Stimulated activated CD8-positive, alpha-beta memory T cell treated with anti-CD3 and anti-CD28 coated beads, Interleukin-2, amount 100 ng/mL, for 48 hours (primary cell): ENCODE measurements at places on chromosomes 1 and 21.

DNA sequence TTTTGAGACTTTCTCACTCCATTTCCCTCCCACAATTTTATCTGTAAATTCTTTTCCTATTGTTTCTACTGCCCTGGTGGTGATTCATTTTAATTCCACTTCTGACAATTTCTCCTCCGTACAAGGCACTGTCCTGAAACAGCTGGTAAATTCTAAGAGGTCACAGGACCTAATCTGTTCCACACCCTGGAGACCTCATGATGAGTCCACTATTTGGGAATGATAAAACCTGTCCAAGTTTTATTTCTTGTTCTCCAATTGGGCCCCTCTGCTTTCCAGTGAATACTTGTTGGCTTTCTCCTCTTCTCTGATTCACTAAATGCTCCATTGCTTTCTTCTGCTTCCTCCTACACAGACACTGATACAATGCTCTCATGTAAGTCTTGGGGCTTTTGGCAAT lies 343.1 kb upstream of the DUSP10 start:
- DNase-seq, result no peak

GRCh38 chr1:87594736-87595383 lies 266.2 kb downstream of the LMO4 start:
- no peak for DNase-seq

DNA sequence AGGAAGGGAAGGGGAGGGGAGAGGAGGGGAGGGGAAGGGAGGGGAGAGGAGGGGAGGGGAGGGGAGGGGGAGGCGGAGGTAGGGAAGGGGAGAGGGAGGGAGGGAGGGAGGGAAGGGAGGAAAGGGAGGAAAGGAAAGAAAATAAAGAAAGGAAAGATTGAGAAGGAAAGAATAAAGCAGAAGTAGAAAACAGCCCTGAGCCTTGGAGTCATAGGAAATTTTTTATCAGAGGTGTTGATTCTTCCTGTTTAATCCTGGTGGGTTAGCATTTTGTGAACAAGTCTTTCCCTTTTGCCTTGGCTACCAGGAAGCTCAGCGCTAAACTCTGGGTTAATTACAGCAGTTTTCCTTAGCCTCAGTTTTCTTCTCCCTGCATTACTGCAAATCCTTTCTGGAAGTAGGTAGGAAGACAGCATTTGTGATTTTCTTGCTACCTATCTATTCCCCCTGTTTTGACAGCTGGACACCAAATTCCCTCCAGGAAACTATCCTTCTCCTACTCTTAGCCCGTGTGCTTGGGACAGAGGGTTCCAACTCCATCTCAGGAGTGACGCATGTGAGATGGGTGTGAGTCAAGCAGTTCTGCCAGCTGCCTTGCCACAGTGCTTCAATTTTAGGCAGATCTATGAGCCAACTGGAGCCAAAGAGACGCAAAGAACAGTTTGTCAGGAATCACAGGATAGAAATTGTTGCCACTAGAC lies 26.9 kb downstream of the TOMM20 start:
- DNase-seq, result no peak

GRCh38 chr1:195450794-195451193 lies 1157.4 kb downstream of the KCNT2 start:
- DNase-seq, result no peak

- DNase-seq, result no peak
These were observed 87.7 kb downstream of the INTS7 start for GRCh38 chr1:211947396-211948295.

DNA sequence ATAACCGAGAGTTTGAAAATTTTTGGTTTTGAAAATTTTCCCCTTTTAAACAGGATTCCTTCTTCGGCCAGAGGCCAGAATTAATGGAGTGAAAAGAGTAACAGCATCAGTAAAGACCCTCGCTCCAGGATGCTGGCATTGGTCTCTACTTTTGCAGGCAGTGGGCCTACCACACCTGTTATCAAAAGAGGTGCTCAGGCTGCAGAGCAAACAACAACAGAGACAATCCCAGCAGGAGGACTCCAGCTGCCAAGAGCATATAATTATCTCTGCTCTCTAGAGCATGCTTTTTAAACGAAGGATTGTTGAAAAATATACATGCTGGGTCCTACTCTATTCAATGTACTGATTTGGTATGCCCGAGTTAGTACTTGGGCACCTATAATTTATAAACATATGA lies 1048.5 kb downstream of the PLA2G4A start:
- DNase-seq, result no peak

DNA sequence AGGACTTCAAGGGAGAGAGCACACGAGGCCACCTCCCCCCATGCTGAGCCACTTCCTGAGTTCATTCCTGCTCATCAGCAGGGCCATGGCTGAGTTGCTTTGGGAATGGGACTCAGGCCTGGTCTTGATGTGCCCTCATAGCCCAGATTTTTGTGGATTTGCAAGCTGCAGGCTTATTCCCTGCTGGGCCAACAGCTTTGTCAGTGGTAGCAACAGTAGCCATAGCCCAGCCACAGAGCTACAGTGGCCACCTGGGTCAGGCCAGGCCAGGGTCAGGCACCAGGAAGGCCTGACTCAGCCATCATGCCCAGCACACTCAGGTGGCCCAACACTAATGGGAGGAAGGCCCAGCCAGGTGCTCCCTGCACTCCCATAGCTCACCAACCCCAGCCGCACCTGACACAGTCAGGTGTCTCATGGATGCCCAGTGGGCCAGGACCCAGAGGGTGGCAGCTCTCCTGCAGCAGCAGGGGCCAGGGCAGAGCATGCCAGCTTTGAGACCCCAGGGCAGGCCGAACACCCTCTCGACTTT lies 33.5 kb downstream of the EPHA2 start:
- no peak for DNase-seq

- no peak for DNase-seq
These were observed 63.8 kb downstream of the CD34 start for GRCh38 chr1:207847116-207847515.

DNA sequence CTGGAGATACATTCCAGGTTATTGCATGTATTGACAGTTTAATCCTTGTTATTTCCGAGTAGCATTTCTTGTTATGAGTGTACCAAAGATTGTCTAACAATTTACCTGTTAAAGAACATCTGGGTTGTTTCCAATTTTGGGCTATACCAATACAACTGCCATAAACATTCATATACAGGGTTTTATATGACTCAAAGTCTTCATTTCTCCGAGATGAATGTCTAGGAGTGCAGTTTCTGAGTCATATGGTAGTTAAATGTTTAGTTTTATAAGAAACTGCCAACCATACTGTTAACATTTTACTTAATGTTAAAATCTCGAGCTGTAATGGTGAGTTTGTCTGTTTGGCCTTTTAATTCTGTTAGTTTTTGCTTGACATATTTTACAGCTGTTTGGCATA lies 10.0 kb downstream of the RAB4A start:
- DNase-seq, result no peak

DNA sequence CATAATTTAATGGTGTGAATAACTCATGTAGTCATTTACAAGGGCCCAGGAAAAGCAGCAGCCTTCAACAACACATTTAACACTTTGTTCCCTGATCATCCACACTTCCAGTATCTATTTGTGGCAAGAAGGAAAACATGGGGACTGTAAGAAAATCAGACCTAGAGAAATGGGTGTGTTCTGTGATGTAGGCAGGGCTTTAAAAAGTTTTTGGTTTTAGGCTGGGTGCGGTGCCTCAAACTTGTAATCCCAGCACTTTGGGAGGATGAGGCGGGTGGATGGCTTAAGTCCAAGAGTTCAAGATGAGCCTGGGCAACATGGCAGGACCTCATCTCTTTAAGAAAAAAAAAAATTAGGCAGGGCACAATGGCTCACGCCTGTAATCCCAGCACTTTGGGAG lies 14.2 kb upstream of the WDR47 start:
- DNase-seq, result no peak

DNA sequence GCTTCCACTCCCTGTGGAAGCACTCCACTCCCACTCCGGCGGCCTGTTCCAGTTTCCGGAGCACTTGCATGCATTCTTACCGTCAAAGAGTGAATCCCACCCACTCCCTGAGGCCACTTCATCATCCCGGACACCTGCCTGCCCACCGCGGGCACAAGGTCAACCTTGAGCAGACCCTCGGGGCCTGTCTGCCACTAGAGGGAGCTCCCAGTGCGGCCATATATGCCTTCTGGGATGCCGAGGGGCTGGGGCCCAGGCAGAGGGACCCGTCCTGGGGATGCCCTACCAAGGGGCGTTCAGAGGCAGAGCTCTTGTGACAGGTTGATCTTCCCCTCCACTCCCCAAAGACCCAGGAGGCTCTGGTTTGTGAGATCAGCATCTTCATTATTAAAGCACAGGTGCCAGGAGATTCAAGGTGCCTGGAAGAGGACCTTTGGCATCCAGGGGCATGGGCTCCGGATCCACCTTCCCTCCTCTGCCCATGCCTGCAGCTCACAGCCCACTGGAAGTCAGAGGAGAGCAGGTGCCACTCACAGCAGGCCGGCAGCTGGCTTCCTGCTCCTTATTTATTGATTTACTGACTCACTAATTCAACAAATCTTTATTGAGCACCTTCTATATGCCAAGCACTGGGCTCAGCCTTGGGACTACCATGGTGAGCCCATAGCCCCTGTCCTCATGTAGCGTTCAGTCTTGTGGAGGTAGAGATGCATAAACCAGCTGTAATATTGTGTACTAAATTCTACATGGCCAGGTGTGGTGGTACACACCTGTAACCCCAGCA lies 47.3 kb downstream of the UBIAD1 start:
- DNase-seq, result peak; percentile 39

GRCh38 chr1:175193527-175193910 lies 943 bp upstream of the KIAA0040 start:
- no peak for DNase-seq

DNA sequence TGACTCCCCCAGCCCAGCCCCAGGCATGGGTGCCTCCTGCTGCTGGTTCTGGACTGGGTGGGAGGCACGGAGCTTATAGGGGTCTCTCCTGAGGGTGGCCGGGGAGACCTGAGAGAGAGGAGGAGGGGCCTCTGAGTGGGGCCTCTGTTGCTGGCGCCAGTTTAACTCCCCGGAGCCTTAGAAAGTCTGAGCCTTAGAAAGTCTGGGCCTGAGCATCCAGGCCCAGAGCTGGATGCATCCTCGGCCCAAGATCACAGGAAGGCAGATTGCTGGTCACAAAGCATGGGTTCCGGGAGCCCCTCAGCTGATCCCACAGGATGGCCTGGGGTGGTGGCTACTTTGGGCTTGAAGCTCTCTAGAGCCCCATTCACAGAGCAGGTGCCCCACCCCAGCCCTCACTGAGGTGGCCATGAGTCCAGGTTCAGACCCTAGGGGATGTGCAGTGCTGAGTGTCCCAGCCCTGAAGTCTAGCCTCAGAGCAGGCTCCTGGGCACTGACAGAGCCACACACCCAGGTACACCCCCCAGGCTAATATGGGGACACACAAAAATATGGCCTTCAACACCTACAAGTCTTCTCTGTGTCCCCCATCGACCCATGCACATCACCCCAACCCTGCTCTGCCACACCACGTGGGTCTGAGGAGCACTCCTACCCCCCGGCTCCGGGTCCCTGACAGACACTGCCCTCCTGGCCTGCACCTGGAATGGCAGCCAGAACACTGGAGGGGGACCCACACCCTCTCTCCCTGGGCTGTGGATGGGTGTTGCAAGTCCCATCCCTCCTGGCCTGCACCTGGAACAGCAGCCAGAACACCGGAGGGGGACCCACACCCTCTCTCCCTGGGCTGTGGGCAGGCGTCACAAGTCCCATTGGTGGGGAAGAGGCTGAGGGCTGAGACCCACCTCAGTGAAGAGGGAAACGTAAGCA lies 9.7 kb downstream of the PLA2G2F start:
- no peak for DNase-seq
